CD4-positive, alpha-beta memory T cell (primary cell): ENCODE measurements at places on chromosomes 7 and 10.
A peak's percentile ranks its signal among the peaks of the same experiment; 100 is the strongest.

DNA sequence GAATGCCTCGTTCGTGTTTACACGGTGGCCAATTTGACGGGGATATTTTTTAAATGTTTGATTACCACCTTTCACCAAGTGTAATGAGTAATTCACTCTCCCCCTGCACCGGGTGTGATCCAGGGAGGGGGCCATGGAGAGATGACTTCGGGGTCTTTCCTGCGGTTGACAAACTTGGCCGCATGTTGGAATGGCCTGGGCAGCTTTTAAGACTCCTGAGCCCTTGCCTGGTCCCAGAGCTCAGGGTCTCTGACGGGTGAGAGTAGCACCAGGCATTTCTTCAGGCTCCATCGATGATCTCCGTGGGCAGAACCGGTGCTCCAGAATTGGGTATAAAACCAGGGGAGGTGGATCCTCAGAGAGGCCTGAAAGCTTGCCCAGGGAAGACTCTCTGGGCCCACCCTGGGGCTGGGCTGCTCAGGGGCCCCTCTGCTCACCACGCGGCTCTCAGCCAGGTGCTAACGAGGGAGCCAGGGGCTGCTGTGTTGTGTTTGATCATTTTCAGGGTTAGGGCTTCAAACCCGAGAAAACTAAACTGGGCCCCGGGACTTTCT is 882 bp downstream of the ZNF282 start:
- peak overlapping the region; percentile 60 for H3K27ac ChIP-seq
- H3K4me1 ChIP-seq, result peaks cover 23% of the 10 kb centered on the region
- no peaks in the 10 kb centered on the region for H3K27me3 ChIP-seq
- peak overlapping the region; percentile 76 for H3K4me3 ChIP-seq
- peaks cover 21% of the 10 kb centered on the region for H3K36me3 ChIP-seq

- no peaks in the 10 kb centered on the region for H3K4me1 ChIP-seq
- no peak overlapping the region for H3K4me3 ChIP-seq
- no peak overlapping the region for H3K27ac ChIP-seq
- H3K36me3 ChIP-seq, result no peaks in the 10 kb centered on the region
These were observed 453.1 kb upstream of the MKI67 start for GRCh38 chr10:128579280-128579865.

- no peaks in the 10 kb centered on the region for H3K27me3 ChIP-seq
- DNase-seq, result no peak
- H3K4me3 ChIP-seq, result no peak overlapping the region
- H3K36me3 ChIP-seq, result no peaks in the 10 kb centered on the region
- no peak overlapping the region for H3K27ac ChIP-seq
These were observed 304.6 kb downstream of the TNS3 start for GRCh38 chr7:47277321-47277781.

GRCh38 chr10:30176182-30176581 is 116.8 kb upstream of the JCAD start:
- H3K4me1 ChIP-seq, result no peaks in the 10 kb centered on the region
- no peaks in the 10 kb centered on the region for H3K27me3 ChIP-seq
- no peak overlapping the region for H3K4me3 ChIP-seq
- no peak overlapping the region for H3K27ac ChIP-seq
- H3K36me3 ChIP-seq, result no peaks in the 10 kb centered on the region
- no peak for DNase-seq

DNA sequence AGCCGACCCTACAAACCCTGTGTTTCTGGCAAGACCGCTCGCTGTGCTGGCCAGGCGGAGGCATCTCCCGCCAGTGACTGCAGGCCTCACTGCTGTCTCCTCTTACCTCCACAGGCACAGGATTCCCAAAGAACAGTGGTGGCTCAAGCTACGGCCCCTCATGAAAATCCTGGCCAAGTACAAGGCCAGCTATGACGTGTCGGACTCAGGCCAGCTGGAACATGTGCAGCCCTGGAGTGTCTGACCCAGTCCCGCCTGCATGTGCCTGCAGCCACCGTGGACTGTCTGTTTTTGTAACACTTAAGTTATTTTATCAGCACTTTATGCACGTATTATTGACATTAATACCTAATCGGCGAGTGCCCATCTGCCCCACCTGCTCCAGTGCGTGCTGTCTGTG is 36.2 kb downstream of the PITRM1 start:
- H3K4me3 ChIP-seq, result no peak overlapping the region
- H3K36me3 ChIP-seq, result peaks cover 70% of the 10 kb centered on the region
- H3K27me3 ChIP-seq, result no peaks in the 10 kb centered on the region
- no peaks in the 10 kb centered on the region for H3K4me1 ChIP-seq
- no peak overlapping the region for H3K27ac ChIP-seq

GRCh38 chr10:31618541-31619291 is 299.7 kb downstream of the ZEB1 start:
- no peak overlapping the region for H3K4me3 ChIP-seq
- H3K4me1 ChIP-seq, result no peaks in the 10 kb centered on the region
- no peaks in the 10 kb centered on the region for H3K36me3 ChIP-seq
- no peaks in the 10 kb centered on the region for H3K27me3 ChIP-seq

- no peaks in the 10 kb centered on the region for H3K36me3 ChIP-seq
- no peak overlapping the region for H3K27ac ChIP-seq
- no peak for DNase-seq
- no peak overlapping the region for H3K4me3 ChIP-seq
- peaks cover 16% of the 10 kb centered on the region for H3K4me1 ChIP-seq
These were observed 1.9 kb downstream of the NKX1-2 start for GRCh38 chr10:124447751-124448466.

DNA sequence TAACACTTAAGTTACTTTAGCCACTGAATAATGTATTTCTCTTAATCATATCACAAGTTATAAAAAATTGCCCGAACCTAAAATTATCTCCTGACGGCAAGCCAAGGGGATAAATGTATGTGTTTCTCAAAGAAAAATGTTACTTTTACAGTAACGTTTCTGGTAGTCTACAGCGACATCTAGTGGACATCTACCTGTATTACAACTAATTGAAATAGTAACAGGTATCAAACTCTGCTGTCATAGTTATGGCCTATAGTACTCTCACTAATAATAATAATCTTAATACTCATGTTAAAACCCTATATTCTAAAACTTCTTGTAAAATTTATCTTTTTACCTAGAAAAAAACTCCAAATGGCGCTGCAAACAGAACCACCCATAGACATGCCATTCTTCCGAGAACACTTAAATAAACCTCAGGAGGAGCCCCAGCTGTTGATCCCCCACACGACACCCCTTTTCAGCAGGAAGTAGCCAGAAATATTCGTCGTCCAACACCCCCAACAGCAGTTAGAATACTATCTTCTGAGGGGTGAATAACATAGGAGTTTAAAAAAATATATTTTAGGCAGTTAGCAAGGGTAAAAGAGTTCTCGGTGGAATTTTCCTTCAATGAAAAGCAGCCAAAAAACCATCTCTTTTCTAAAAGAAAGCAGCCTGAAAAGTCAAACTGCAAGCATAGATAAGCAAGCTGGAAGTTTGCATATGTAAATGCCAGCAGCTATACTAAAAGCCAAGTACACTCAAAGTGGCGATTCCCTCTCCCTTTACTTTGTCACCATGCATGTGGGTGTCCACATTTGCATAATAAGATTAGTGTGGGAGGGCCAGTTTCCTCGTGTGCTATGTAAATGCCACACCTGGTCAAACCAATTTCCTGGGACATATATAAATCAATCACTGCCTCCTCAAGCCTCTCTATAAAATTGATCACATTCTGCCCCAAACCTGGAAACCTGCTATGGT is 40.5 kb upstream of the ZNF107 start:
- no peaks in the 10 kb centered on the region for H3K36me3 ChIP-seq
- no peak overlapping the region for H3K4me3 ChIP-seq
- H3K4me1 ChIP-seq, result no peaks in the 10 kb centered on the region
- H3K27me3 ChIP-seq, result no peaks in the 10 kb centered on the region
- H3K27ac ChIP-seq, result no peak overlapping the region
- peak; percentile 37 for DNase-seq
